ENCODE measurements at places on chromosomes 3 and 15.

DNA sequence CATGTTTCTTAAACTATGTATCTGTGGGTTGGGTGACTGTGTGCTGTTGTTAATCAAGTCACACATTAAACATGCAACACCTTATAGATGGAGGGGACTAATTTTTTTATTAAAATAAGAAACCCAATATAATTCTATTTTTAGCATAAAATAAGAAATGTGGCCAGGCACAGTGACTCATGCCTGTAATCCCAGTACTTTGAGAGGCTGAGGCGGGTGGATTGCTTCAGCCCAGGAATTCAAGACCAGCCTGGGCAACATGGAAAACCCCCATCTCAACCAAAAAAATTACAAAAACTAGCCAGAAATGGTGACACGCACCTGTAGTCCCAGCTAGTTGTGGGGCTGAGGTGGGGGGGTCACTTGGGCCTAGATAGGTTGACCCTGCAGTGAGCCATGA is 1021.0 kb downstream of the EPHA3 start:
- DNase-seq, result no peak

DNA sequence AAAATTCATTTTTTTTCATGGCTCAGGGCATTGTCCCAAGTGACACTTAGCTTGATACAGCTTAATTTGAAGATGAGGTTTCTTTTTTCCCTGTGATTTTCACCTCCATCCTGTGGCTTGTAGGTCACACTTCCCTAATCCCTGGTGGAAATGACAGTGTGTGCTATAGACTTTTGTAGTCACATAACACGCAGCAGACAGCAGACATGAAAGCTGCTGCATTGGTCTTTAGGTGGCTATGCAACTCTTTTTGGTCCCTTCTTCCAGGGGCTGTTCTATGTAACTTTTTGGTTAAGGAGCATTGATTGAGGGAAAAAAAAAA is 38.8 kb downstream of the TRAK1 start:
- no peak for DNase-seq

DNA sequence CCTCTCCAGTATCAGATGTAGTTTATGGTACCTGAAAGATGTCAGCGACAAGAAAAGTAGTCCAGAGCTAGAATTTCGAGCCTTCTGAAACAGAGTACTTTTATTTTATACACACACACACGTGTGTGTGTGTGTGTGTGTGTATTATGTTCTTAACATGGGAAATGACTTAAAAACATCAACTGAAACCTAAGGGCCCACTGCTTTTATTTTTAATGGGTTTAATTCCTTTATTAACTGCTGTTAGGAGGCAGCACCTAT is 1.9 kb downstream of the TCF12 start:
- DNase-seq, result no peak

GRCh38 chr3:84835366-84835765 is 123.4 kb upstream of the CADM2 start:
- no peak for DNase-seq

- DNase-seq, result no peak
Observed at GRCh38 chr3:183828538-183828870, 3.1 kb upstream of the MAP6D1 start.

DNA sequence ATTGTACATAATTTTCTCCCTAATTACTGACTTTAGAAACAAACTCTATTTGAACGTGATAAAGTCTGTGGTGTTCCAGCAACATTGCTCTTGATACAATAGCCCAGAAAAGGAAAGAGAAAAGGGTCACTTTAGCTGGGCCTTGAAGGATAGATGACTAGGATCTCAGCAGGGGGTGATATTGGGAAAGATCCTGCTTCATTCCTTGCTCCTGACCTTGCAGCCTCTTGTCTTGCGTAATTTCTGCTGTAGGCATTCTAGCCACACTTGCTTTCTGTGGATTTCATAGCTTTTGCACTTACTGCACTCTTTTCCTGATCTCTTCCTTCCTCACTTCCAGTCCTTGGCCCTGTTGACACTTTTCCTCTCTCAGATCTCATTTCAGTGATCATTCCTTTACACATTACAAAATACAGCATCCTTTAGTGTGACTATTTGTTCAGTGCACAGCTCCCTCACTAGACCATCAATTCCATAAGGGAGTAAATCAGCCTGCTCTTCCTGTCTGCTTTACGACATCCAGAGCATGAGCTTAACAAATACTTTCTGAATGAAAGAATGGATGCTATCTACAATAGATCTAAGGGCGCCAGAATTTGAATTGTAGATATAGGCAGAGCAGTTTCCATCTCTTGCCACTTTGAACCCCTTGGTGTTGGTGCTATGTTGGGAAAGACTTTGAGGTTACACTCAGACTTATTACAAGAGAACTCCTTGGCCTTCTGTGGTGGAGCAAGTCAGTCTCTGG is 559.6 kb upstream of the MDFIC2 start:
- DNase-seq, result no peak

DNA sequence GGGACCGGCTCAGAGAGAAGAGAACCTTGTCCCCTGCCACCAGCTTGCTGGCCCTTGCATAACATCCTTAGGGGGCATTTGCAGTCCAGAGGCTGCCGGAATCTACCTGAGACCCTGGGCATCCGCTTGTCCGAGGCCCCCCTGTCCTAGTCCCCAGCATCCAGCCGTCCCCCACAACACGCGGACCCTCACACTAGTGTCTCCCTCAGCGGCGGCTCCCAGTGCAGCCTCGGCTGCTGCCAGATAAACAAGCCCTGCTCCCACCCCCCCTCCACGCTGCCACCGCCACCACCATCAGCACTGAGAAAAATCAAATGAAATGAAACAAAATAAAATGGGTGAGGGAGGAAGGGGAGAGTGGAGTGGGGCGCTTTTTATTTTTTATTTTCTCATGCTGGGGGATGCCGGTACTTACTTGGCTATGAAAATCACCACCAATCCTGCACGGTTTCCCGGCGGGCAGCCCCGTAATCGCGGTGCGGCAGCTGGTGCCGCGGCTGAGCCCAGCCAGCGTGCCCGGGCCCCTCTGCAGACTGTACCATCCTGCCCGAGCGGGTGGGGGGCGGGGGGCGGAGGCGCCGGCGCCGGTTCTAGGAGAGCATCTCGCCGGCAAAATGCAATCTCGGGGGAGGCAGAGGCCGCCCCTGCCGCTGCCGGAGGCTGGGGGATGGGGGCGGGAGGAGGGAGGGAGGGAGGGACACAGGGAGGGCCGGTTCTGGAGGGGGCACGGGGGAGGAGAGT is at the start of gene ATP2B2:
Gene ATP2B2 (minus strand): TSS at position 537 of the 741 bp plus-strand sequence. CDS start 56,043 bp downstream, outside the sequence.
- peak; percentile 39 for DNase-seq

GRCh38 chr3:153624310-153625030 is 462.4 kb downstream of the RAP2B start:
- no peak for DNase-seq

GRCh38 chr15:33840615-33841014 is 127.7 kb upstream of the CHRM5 start:
- DNase-seq, result no peak

DNA sequence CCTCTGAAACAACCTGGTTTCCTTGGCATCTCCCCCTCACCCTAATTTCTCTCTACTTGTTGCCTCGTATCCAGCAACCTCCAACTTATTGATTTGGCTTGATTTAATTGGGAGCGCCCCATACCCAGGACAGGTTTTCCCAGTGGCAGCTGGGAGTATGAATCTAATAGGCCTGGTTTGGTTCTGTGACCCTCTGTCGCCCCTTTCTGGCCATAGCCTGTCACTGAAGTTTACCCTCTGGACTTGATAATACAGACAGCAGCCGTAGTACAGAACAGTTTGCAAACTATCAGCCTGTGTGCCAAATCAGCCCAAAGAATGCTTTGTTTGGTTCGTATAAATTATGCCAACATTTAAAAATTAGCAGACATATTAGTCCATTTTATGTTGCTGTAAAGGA is 525.1 kb upstream of the GOLIM4 start:
- DNase-seq, result no peak

GRCh38 chr3:62955126-62955525 is 79.9 kb upstream of the CADPS start:
- no peak for DNase-seq

GRCh38 chr3:13853978-13854296 is 25.9 kb downstream of the WNT7A start:
- DNase-seq, result no peak

DNA sequence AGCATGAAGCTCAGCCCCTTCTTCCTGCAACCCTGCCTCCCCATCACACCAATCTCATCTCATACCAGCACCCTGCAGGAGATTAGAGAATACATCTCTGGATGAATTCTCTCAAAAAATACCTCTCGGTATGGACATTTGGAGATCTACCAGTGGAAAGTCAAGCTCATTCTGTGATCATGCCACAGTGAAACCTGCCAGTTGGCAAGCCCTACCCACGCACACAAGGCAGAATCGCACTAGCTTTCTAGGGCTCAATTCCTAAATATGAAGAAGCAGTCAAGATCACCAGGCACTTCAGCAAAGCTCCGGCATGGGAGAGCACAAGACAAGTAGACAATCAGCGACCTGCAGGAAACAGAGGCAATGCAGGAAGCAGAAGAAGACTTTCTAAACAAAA is 221.2 kb downstream of the NTRK3 start:
- DNase-seq, result no peak

- no peak for DNase-seq
Observed at GRCh38 chr3:123790254-123791072, 93.7 kb downstream of the MYLK start.

DNA sequence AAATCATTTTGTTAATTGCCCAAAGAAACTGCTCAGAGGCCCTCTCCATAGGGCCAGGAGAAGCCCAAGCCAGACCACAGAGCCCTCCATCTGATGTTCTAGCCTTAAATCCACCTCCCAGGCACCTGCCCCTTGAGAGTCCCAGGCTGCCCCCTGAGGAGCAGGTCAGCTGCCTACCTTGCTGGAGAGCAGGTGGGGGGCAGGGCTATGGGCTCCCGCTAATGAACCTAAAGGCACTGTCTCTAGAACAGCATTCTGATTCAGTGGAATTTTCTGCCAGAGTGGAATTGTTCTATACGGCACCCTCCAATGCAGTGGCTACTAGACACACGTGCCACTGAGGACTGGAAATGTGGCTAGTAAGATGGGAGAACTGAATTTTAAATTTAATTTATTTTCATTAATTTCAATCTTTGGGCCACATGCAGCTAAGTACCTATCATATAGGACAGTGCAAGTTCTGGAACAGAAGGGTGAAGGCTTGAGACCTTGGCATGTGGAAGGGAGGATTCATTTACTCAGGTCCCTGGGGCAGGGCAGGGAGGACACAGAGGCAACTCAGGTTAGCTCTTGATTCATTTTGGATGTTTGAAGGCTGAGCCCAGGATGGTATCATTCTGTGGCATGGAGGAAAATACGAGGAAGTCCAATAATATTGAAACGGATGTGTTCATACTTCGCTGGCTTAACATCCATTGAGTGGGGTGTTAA is 11.4 kb downstream of the AMOTL2 start:
- DNase-seq, result no peak

DNA sequence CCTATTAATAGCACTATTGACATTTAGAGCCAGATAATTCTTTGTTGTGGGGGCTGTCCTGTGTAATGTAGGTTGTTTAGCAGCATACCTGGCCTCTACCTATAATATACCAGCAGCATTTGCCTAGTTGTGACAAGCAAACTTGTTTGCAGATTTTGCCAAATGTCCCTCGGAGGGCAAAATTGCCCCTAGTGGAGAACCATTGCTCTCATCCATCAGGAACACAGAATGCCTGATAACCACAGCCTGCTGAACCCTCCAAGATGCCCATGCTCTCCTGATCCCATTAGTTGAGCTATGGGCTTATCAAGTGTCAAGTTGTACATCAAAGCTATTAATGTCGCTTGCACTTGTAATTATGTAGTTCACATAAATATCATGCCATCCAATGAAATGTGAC is 15.0 kb upstream of the KBTBD8 start:
- DNase-seq, result no peak

DNA sequence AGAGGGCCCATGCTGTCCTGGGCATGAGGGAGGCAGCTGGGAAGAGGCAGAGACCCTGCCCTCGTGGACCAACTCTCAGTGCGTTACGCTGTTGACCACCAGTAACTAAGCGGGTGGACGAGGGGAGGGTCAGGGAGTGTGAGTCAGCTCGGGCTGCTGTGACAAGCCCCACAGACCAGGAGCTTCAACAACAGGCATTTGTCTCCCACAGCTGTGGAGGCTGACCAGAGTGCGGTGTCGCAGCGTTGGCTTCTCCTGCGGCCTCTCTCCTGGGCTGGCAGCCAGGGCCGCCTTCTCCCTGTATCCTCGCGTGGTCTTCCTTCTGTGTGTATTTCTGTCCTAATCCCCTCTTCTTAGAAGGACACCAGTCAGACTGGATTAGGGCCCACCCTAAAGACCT is 13.0 kb downstream of the EFCC1 start:
- no peak for DNase-seq

- DNase-seq, result no peak
Observed at GRCh38 chr15:83643201-83643600, 10.7 kb upstream of the ADAMTSL3 start.

DNA sequence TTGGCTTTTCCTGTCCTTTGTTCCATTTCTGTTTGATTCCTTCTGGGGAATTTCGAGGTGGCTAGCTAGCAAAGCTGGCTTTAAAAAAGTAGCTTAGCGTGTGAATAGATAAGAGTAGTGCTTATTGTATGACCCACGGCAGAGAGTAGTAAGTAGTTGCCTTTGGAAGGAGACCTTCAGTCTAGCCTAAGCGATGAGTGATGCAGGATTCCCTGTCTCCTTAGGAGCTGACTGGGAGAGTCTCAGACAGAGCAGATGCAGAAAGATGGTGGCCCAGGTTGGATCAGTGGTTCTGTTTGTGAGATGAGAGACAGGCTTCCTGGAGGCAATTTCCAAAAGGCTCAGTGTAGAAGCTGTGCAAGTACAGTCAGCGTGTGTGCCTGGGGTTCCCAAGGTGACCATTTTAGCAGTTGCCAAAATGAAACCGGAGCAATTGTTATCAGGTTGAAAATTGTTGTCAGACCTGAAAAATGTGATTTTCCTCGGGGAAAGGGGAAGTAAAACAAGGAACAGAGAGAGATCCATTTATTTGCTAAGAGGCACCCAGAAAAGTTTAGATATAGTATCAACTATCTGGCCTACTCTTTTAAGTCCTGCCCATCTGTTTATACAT is 681 bp upstream of the IL5RA start:
- DNase-seq, result no peak

GRCh38 chr3:65665915-65666314 is 372.8 kb downstream of the MAGI1 start:
- no peak for DNase-seq

DNA sequence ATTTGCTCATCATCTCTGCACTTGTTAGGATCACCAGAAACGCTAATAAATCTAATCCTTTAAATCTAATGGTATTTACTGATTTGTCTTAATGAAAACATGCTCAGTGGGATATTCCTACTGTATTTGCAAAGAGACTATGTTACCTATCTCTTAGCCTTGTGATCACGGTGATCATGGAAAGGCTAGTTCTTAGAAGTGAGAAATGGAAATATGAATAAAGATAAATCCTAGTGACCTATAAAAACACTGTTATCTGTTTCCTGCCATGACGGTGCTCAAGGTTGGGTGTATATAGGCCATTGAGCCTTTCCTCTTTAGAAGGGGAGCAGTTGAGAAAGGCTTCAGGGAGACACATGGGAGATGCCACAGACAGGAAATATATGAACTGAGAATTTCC is 116.3 kb downstream of the THRB start:
- no peak for DNase-seq

DNA sequence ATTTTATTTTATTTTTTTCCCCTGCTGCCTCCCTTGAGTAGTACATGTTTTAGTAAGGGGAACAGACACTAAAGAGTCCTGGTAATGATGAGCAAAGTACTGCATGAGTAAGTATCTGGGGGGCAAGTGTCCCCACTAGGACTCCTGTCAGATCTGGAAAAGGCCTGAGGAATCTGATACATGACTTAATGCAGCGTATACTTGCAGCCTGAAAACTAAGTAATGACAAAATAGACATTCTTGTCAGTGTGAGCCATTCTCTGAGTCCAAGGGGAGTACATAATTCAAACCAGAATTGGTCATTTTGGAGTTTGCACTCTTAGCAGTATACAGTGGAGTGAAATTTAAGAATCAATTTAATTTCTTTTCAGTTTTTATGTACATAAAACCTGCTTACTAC is 27.5 kb downstream of the NXPE3 start:
- DNase-seq, result no peak
